Glomerular endothelial cell (primary cell): ENCODE measurements at places on chromosomes 12 and 14.

DNA sequence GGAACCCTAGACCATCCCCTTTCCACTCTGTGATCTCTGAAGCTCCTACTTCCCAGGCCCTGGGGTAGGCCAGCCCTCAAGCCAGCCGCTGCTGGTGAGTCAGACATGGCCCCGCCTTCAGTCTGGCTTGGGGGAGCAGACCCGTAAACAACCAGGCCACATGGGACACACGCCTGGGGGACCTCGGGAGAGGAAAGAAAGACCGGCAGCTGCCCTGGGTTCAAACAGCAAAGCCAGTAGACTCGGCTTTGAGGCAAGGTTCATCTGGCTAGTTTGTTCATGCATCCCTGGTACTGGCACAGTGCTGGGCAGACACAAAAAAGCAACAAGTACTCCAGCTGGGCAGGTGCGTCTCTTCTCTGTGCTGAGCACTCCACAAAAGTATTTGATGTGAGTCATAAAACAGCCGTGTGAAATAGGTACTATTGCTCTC lies 101.9 kb downstream of the SETD3 start:
- no peak for DNase-seq

- no peak for DNase-seq
These were observed 215.6 kb downstream of the SLC6A15 start for GRCh38 chr12:84696908-84697540.

GRCh38 chr14:81406863-81407262 lies 6.7 kb upstream of the STON2 start:
- DNase-seq: no peak

DNA sequence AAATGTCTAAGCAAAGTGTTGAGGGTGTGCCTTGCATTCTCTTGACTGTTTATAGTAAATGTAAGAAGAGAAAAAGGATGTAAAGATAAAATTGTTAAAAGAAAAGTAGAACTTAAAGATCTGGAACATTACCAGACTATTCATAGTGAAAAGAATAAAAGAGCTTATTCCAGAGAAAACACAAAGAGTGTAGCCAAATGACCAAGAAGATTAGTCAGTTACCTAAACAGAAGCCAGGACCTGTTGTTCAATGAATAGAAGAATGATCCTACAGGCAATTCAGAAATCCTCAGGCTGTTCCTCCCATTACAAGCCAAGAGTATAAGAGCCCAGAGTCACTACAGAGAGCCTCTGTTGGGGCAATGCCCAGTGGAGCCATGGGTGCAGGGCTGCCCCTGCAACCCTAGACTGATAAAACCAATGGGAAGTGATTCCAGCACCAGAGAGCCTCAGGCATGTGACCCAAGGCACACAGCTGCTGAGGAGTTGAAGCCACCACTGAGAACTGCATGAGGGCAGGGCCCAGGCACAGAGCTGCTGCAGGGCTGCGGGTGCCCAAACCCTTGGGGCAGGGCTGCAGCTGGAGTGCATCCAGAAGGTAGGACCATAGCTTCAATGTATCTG lies 91.1 kb upstream of the SLC38A4 start:
- DNase-seq: no peak

GRCh38 chr12:89589753-89590152 lies 63.9 kb upstream of the POC1B start:
- DNase-seq: no peak

GRCh38 chr14:100147181-100147631 lies 12.2 kb downstream of the DEGS2 start:
- no peak for DNase-seq

- no peak for DNase-seq
These were observed 277.9 kb upstream of the FLRT2 start for GRCh38 chr14:85252011-85252410.

- DNase-seq: no peak
These were observed 152.2 kb upstream of the PARP11 start for GRCh38 chr12:4025181-4026019.

GRCh38 chr12:113072136-113072535 lies 15.6 kb downstream of the DTX1 start:
- DNase-seq: no peak

DNA sequence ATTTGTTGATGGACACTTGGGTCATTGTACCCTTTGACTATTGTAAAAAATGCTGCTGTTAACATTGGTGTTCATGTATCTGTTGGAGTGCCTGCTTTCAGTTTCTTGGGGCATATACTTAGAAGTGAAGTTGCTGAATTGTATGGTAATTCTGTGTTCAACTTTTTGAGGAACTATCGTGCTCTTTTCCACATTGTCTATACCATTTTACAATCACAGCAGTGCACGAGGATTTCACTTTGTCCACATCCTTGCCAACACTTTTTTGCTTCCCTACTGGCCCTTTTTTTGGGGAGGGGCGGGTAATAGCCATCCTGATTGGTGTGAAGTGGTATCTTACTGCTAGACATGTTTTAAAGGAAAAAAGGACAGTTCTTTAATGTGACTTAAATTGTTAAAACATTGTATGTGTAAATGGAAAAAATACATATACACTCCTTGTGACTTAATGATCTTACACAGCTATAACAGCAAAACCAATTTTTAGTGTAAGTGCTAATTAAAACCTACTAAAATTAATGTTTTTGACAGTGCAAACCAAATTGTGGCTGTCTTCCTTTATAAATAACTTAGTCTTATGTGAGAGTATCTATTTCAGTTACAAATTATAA lies 52.7 kb downstream of the WNK1 start:
- DNase-seq: no peak

DNA sequence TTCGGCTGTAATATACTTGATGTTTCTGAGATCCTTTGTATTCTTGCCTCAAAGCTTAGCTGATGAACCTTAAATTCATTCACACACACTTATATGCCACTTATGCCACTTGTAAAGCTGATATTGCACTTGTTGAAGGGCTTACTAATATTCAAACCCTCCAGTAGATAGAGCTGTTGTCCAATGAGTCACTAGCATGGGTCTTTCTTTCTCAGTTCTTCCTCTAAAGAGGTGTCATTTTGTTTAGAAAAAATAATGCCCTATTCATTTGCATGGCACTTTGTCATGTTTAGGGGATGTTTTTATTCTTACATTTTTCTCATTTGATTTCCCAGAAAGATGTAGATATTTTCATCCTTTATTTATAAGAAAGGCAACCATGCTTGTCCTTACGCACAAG lies 56.4 kb downstream of the MON2 start:
- DNase-seq: no peak

DNA sequence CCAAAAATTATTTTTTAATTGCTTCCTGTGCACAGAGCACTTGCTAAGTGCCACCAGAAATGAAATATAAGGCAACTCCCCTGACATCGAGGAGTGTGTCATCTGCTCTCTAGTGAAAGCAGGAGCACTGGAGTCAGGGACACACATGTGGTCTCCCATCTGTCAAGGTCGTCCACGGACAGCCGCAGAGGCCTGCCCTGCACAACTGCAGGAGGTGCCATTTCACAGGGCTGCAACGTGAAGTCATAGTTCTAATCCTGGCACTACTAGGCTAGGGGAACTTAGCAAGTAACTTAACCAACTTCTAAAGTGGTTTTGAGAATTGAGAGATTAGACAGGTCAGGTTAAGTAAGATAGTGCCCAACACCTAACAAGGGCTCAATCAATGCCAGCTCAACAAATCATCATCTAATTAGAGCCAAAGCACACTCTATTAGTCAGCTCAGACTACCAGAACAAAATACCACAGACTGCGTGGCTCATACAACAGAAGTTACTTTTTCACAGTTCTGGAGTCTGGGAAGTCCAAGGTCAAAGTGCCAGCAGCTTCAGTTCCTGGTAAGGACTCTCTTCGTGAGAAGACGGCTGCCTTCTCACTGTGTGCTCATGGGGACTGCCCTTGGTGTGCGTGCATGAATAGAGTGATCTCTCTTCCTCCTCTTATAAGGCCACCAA lies 30.7 kb downstream of the FOXN3 start:
- no peak for DNase-seq

DNA sequence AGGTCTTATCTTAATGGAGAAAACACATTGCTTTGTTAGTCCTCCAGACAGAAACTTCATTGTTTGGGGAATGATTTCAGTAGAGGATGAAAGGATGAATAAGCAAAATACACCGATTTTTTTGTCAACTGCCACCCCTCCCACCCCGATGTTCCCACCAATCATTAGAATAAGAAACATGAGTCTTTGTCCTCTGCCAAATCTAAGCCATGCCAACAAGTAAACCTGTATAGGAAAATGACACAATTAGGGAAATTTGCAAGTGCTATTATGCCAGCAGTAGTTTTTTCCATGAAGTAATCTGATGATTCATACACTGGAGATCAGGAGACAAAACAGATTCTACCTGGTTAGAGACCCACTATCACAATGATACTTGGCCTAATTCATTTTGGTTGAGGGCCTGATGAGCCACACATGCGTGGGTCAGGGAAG lies 35.9 kb downstream of the FLRT2 start:
- DNase-seq: no peak

DNA sequence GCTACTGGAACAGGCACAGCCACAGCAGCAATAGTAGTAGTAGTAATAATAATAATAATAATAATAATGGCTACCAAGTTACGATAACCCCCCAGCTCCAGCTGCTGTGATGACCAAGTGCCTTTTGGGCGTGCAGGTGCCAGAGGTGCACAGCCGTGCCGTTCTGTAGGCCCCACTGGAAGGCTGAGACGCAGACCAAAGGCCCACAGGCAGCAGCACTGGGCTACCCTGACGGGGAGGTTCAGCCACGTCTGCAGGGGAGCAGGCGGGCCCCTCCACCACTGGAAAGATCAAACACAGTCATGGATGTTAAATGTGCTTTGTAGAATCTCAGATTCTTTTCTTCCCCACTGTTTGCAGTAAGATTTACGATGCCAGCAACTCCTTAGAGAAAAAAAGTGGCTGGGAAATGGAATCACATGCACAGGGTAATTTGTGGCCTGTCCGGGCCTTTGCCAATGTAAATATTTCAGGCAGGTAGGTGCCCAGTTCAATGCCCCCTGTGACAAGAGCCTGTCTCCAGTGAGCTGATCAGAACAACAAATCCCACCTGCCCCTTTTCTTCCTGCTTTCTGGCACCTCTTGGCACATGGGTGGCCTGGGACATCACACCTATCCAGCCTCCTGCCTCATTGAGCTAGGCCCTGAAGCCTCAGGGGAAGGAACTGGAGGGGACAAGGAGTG lies 32.6 kb downstream of the CCDC85C start:
- no peak for DNase-seq

- no peak for DNase-seq
These were observed 3.5 kb upstream of the ASB8 start for GRCh38 chr12:48160807-48161206.

GRCh38 chr12:58728397-58728796 lies 191.9 kb downstream of the LRIG3 start:
- DNase-seq: no peak

GRCh38 chr12:30980955-30981662 lies 54.6 kb downstream of the TSPAN11 start:
- DNase-seq: no peak

GRCh38 chr14:38547961-38548490 lies 292.1 kb upstream of the CLEC14A start:
- DNase-seq: no peak

GRCh38 chr12:107486140-107486892 lies 199.3 kb upstream of the PWP1 start:
- DNase-seq: no peak

DNA sequence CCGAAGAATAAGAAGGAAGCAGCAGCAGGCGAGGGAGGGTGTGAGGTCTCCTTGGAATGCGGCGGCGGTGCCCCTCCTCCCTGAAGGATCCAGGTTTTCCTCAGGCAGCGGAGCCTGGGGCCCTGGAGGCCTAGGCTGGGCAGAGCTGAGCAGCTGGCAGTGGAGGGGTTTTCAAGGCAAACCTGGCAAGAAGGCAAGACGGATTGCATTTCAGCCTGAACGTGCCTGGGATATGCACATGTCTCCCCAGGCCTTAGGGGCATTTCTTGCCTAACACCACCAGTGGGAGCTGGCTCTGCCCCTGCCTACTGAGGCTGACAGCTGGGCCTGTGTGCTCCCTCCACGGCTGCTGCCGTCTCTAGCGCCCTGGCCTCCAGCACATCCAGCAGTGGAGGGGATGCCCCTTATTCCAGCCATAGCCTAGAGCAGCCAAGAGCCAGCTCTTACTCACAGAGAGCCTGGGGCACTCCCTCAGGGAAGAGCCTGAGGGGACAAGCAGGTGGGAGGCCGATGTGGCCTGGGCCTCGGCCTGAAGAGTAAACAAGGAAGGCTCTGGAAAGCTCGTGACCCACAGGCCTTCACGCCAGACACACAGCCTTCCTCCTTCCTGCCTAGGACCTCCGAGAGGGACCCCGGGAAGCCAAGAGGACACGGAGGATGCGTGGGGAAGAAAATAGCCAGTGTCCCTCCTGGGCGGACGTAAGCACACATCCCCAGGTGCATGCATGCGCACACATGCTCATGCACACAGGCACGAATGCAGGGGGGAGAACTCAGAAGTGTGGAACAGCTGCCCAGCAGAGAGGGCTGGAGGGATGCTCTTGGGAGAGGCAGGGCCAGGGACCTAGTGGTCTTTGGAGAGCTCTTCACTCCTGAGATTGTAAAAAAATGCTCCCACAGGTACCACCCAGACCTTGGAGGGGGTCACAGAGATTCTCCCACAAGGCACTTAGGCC lies 23.0 kb upstream of the EIF2B2 start:
- DNase-seq: no peak

DNA sequence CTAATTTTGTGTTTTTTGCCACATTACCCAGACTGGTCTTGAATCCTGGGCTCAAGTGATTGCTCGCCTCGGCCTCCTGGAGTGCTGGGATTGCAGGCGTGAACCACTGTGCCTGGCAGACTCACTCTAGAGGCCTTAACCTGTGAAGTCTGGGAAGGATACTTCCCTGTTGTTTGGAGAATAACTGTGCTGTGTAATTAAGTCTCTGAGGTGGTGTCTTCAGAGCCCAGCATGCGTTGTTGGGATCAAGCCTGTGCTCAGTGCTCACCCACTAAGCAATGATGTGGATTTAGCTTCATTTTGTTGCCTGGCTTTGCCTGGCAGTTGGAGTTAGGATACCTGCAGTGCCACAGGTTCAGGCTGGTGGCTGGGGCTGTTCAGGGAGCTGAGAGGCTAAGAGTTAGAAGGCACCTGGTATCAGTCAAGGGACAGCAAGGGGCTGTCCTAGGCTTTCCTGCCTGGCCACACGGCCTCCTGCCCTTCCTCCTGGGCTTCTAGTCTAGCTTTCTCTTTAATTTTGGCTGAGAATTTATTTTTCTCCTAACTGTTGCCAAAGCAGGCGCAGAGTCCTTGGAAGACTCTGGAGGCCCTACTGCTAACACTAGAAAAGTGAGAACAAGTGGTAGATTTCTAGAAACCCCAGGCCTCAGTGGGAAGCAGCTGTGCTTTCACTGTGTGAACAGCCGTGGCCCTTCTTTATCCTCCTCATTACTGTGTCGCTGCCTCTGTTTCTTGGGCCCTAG lies 38.5 kb downstream of the EP400 start:
- DNase-seq: no peak

GRCh38 chr12:22729957-22730443 lies 105.0 kb downstream of the ETNK1 start:
- no peak for DNase-seq

DNA sequence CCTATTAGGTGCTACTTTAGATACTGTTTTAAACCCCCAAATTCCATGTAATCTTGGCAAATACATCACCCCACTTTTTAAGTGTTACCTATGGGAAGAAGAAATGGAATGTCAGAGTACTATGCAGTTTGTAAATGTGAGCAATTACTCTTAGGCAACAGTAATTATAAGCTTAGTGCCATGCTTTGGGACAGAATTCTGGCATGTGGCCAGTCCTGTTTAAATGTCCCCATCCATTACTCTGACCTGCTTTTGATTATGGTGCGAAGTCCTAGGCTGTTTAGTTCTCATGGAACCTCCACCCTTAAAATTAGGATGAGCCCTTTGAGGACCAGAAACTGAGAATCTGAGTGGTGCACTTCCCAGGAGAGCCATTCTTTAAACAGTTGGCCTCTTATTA lies 321.4 kb upstream of the RGS6 start:
- no peak for DNase-seq
